ENCODE measurements at places on chromosomes 7 and 10. TPM values are rescaled to one million over a fixed set of nuclear protein-coding genes. Genes with fewer than 3 reads are reported as not detected.

GRCh38 chr10:17645621-17646345, 1.8 kb downstream of the STAM start:
- no peak for DNase-seq

The IGFBP1 gene
- total RNA-seq = 3.0 TPM

The OR2F1 gene
- total RNA-seq = not detected

GRCh38 chr10:48492201-48492600, 112.7 kb downstream of the ARHGAP22 start:
- DNase-seq = no peak

DNA sequence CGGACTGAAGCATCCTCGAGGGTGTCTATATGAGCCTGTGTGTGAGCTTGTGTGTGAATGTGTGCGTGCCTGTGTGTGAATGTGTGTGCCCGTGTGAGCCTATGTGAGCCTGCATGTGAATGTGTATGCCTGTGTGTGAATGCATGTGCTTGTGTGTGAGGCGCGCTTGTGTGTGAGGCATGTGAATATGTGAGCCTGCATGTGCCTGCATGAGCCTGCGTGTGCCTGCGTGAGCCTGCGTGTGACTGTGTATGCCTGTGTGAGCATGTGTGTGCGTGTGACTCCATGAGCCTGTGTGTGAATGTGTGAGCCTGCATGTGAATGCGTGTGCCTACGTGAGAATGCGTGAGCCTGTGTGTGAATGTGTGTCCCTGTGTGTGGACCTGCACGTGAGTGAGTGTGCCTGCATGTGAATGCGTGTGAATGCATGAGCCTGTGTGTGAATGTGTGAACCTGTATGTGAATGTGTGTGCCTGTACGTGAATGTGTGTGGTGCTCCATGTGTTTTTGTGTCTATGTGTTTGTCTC, 33.4 kb downstream of the PDGFA start:
- no peak for DNase-seq

GRCh38 chr7:116862951-116863670, 724 bp downstream of the CAPZA2 start:
- no peak for DNase-seq

DNA sequence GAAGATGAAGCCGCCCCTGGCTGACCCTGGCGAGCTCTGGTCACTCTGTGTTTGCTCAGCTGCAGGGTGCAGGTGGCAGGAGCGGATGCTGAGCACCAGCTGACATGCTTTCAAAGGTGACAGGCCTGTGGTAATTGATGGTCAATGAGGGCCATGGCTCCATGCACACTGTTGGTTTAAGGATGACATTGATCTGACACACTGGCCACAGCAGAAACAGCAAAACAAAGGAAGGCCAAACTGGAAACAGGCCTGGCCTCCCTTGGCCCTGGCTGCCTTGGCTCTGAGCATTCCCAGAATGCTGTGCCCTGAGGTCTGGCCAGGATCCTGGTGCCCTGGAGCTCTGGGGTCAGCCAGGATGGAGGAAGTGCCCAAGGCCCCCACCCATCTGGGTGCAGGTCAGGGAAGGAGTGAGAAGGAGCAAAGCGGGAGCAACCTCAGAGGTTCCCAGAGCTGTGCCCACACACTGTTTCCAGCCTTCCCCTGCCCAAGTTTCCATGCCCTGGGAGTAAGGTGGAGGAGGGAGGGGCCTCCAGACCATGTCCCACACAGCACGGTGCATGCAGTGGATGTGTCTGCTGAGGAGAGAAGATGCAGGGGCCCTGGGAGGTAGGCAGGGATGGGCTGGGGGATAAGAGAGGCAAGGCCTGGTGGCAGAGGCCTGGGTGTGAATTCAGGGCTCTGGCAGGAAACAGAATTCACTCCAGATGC, 302.2 kb downstream of the RPS24 start:
- DNase-seq = no peak

DNA sequence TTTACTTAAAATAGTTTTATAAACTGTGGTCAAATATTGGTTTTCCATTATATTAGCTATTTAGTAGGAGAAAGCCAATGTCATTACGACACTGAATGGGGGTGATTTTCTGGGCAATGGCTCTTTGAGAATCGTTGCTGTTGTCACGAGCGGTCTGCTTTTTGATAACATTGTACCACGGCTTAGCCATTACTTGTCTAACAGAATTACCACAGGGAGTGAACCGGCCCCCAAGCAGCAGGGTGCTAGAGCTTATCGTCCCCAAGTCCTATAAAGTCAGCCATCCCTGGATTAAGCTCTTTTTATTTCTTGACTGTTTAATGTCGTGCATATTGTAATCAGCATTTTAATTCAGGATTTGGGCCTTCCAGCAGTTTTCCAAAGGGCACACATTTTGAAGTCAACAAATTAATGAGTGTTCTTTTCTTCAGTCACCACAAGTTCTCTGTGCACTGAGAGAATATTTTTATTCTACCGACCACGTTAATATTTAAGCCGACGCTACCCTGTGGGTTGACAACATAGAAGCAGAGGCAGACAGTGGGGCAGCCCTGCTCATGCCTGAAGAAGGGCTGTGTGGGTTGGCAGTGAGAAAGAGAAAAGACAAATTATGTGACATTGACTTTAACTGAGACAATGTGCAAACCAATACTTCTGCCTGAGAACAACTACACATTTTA, 125.8 kb downstream of the ICA1 start:
- no peak for DNase-seq
